DMS79 (cell line): ENCODE measurements at places on chromosomes 2 and 18.

GRCh38 chr2:68104111-68104835 is 41.5 kb upstream of the C1D start:
- no peak for DNase-seq

- no peak for DNase-seq
Measured at GRCh38 chr2:177806025-177806424, 266.6 kb downstream of the PDE11A start.

- no peak for DNase-seq
Measured at GRCh38 chr18:2083691-2084090, 487.6 kb downstream of the METTL4 start.

- no peak for DNase-seq
Measured at GRCh38 chr2:224932522-224932921, 109.7 kb downstream of the DOCK10 start.

DNA sequence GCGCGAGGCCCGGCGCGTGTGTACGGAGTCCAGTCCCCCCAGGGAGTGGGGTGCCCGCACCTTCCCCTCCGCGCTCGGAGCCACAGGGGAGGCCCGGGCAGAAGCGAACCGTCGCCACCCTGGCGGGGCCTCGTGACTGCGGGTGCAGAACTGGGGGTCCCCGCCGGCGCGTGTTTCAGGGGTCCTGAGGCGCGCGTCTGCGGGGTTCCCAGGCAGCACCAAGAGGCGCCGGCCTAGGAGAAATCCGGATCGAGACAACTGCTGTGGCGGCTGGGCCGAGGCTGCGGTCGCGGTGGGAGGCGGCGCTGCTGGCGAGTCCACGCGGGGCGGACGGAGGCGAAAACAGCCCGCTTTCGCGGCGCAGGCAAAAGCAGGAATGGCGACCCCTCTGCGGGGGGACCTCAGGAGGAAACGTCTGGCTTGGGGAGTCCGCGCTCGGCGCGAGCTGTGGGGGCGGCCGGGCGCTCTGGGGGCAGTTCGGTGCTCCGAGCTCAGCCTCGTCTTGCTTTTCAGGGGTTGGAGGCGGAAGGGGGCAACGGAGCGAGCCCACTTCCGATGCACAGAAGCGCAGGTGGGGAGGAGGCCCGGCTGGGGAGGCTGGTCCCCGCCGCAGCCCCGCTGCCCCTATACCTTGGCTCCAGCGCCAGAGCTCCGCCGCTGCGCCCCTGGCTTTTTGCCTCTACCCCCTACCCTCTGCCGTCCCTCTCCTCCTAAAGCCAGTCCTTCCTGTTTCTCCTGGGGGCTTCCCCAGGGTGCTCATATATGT is 81.5 kb upstream of the LDLRAD4 start:
- DNase-seq, result no peak

GRCh38 chr2:96890726-96891385 is 21.0 kb upstream of the SEMA4C start:
- DNase-seq, result no peak

DNA sequence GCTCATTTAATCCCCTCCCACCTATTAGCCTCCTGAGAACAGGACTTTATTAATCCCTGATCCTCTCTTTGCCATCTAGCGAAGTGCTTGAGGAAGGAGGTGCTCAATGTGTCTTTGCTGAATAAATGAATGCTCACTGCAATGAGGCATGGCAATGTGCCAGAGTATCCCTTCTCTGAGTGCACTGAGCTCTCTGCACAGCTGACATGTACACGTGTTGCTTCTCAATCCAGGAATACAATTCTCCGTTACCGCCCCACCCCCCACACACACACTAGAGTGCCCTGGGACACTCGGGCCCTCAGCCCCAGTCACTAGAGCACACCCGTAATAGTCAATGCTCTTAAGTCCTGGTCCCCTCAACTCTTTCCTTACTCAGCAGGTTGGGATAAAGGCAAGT is 41.4 kb downstream of the FAM178B start:
- DNase-seq, result peak; percentile 69

DNA sequence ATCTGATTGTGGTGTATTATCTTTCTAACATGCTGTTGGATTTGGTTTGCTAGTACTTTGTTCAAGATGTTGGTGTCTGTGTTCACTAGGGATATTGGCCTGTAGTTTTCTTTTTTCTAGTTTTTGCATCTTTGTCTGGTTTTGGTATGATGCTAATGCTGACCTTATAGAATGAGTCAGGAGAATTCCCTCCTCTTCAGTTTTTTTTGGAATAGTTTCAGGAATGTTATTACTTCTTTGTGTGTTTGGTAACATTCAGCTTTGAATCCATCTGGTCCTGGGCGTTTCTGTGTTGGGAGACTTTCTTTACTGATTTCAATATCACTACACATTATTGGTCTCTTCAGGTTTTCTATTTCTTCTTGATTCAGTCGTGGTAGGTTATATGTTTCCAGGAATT is 124.2 kb upstream of the EPB41L5 start:
- no peak for DNase-seq

GRCh38 chr2:152497481-152498052 is 162.6 kb downstream of the FMNL2 start:
- no peak for DNase-seq

DNA sequence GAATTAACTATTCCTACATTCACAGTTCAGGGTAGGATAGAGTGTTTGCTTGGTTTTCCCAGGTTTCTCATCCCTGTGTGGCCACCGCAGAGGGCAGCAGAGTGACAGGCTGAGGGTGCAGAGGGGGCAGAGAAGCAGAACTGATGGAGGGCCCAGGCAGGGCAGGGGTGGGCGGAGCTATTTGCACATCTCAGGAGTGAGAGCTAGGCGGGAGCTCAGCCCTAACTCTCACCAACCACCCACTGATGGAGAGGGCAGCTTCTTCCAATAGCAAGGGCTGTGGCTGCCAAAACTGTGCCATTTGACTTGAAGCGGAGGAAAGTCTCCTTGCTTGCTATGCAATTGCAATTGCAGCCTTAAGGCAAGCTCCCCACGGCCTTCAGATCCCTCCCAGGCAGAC is 12.0 kb upstream of the DARS1 start:
- DNase-seq, result no peak
